ENCODE measurements at places on chromosomes 3 and 15. TPM values are rescaled to one million over a fixed set of nuclear protein-coding genes. Genes with fewer than 3 reads are reported as not detected.

DNA sequence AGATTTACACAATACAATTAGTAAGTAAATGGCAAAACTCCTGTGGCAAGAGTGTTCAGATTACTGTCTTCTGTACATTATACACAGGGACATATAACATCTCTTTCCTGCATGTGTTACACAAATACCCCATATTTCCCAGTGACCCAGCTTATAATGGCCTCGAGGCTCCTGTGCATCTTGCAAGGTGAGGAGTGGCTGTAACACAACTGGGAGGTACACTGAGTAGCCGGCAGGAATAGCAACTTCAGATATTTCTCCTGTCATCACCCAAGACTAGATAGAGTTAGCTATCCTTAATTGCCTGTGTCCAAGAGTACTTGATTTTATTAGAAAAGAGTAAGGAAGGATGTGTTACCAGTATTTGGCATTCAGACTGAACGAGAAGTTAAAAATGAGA is 5.6 kb downstream of the GMPS start:
- DNase-seq, result no peak

- DNase-seq, result no peak
These were observed 50.2 kb downstream of the EPHB3 start for GRCh38 chr3:184611607-184612281.

- DNase-seq, result peak; percentile 44
These were observed 43.2 kb upstream of the SKOR1 start for GRCh38 chr15:67781907-67782690.

DNA sequence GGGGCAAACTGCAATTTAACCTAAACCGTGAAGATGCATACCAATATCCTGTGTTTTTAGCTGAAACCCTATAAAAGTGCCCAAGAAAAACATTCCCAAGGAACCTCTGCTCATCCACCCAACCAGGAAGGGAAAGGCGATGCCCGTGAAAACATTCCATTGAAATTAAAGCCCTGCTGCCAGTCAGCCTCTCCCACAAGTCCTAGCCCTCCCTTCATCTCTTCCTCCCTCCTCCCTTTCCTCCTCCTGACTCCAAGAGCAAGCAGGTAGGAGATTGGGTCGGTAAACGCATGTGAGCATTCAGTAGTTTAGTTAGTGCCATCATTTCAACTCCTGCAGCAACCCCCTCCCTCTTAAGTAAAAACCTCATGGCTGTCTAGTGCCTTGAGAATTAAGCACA is 27.7 kb downstream of the HES1 start:
- DNase-seq, result no peak

GRCh38 chr3:104106276-104106675 is 1260.4 kb upstream of the ALCAM start:
- DNase-seq, result no peak

- DNase-seq, result no peak
These were observed 33.9 kb downstream of the RNU5B-1 start for GRCh38 chr15:65338366-65338765.

GRCh38 chr3:69830147-69830546 is 90.9 kb downstream of the MITF start:
- DNase-seq, result no peak

GRCh38 chr15:38182900-38183299 is 69.7 kb upstream of the SPRED1 start:
- no peak for DNase-seq

GRCh38 chr3:169699536-169700050 is 36.1 kb upstream of the MECOM start:
- DNase-seq, result peak; percentile 64

GRCh38 chr3:128319741-128320141 is 146.9 kb downstream of the DNAJB8 start:
- DNase-seq, result no peak

GRCh38 chr15:74783072-74783807 is 1.4 kb downstream of the CSK start:
- no peak for DNase-seq

- DNase-seq, result no peak
These were observed 165.3 kb downstream of the SHQ1 start for GRCh38 chr3:72682936-72683452.

- no peak for DNase-seq
These were observed 7.9 kb upstream of the TSEN2 start for GRCh38 chr3:12476238-12476897.

DNA sequence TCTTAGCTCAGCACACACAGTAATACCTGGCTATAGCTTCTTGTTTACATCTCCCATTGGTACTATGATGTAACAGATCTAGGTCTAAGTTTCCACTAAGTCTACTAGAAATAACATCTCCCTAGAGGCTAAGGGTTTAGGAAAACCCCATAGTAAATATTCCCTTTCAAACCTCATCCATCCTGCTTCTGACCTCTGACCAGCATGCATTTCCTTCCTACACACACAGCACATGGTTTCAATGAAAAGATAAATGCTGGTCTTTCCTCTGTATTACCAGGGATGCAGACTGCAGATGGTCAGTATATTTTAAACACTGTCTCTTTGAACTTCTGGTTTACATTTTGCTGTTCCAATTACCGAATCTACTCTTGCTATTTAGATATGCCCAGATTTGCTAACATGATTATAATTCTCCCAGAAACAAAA is 96.6 kb downstream of the EFL1 start:
- no peak for DNase-seq

GRCh38 chr15:63296195-63296594 is 18.8 kb downstream of the APH1B start:
- DNase-seq, result no peak

The GP5 gene
- polyA plus RNA-seq, result not detected

The TMIE gene
- polyA plus RNA-seq, result 2.1 TPM

The GOLGA8T gene
- not detected for polyA plus RNA-seq

The LSG1 gene
- polyA plus RNA-seq, result 29.9 TPM

The SERINC4 gene
- 0.22 TPM for polyA plus RNA-seq

The MME gene
- not detected for polyA plus RNA-seq

The FEZF2 gene
- polyA plus RNA-seq, result 4.6 TPM
